ENCODE measurements at places on chromosomes 2 and 18.

DNA sequence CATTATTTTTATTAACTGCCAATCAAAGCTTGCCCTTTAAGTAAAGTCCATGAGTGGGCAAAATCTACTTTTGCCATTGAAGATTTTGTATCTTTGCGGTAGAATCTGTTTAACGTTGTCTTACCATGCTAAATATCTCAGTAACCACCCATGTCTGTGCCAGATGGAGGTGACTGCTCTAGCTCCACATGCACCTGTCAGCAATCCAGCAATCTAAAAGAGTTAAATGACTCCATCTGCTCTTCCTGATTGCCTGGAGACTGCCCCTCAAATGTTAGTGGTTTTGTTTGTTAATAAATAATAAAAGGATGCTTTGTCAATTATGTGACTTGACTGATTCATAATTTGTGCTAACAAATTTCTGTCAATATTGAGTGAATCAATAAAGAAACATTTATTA lies 141.7 kb downstream of the RBM43 start:
- DNase-seq, result no peak

GRCh38 chr2:168490015-168490874 lies 34.2 kb downstream of the CERS6 start:
- no peak for DNase-seq

DNA sequence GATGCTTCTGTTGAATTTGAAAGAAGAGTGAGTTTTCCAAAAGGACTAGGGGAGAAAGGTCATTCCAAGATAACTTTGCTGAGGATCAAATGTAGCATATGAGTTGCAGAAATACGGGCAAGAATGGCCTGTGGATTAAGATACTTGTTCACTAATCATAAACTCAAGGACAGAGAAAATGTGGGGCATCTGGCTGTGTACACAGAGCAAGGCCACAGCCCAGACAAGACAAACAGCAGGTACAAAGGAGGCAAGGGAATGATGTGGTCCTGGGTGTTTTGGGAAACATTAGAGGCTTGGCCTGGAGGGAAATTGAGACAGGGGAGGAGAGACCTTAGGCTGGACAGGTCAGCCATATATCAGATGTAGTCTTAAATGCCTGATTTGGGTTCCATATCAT lies 254.8 kb downstream of the TTC32 start:
- DNase-seq, result no peak

DNA sequence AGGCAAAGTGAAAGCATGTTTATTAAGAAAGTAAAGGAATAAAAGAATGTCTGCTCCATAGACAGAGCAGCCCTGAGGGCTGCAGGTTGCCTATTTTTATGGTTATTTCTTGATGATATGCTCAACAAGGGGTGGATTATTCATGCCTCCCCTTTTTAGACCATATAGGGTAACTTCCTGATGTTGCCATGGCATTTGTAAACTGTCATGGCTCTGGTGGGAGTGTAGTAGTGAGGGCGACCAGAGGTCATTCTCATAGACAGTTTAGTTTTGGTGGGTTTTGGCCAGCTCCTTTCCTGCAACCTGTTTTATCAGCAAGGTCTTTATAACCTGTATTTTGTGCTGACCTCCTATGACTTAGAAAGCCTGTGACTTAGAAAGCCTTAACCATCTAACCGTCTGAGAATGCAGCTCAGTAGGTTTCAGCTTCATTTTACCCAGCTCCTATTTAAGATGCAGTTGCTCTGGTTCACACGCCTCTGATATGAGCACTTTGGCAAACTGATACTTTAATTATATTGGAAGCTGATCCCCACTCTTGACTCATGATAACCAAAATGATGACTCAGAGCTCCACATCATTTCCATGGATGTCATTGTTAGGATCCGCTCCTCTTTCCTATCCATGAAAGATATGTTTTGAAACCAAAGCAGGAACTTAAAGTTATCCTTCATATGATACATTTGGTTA lies 14.5 kb upstream of the ERMN start:
- DNase-seq, result no peak

DNA sequence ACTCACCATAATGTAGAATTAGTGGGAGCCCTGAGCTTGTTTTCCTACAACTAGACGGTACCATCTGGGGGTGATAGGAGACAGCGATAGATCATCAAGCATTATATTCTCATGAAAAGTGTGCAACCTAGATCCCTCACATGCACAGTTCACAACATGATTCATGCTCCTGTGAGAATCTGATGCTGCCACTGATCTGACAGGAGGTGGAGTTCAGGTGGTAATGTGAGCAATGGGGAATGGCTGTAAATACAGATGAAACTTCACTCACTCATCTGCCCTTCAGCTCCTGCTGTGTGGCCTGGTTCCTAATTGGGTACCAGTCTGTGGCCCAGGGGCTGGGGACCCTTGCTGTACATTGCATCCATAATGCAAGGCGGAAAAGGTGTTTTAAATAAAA lies 60.7 kb downstream of the USP34 start:
- DNase-seq, result no peak

GRCh38 chr18:2150566-2150965 lies 420.7 kb downstream of the METTL4 start:
- no peak for DNase-seq

DNA sequence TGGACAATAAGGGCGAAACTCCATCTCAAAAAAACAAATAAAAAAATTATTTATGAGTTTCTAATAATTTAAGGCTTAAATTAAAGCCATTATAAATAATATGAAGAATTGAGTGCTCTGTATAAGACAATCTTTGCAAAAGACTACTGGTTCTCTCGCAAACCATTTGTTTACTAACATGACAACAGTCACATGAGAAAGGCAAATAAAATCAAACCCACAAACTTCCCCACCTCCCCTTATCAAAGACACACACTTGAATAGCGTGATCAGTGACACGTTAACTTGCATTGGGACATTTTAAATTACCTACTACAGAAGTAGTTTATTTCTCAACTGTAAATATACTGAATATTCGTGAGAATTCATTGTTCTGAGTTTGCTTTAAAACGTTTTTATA lies 21.1 kb downstream of the RAB1A start:
- no peak for DNase-seq

- no peak for DNase-seq
Observed at GRCh38 chr2:96873651-96874096, 3.8 kb upstream of the SEMA4C start.

GRCh38 chr2:208265801-208266552 lies at the start of gene PIKFYVE:
TSS of gene PIKFYVE (plus strand) at chr2:208266255. CDS start at chr2:208271520, 5,265 bp downstream.
- peak; percentile 92 for DNase-seq

DNA sequence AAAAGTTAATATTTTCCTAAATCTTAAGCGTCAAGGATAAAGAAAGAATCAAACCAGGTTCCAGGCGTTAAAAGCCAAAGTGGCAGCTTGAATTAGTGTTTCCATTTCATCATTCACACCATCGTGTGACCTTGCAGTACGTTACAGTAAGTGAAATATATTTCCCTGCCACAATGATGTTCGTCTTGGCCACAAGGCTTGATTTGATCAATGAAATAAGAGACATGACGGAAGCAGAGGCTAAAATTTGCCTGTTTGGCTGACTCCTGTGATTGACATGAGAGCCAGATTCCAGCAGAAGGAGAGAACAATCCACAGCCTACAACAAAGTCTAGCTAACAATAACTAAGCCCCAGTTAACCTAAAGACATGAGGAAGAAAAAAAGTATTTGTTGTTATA lies 62.0 kb downstream of the ASXL2 start:
- no peak for DNase-seq

GRCh38 chr2:228344531-228344930 lies 163.0 kb upstream of the SPHKAP start:
- no peak for DNase-seq

GRCh38 chr2:237662671-237663093 lies 35.3 kb downstream of the LRRFIP1 start:
- DNase-seq, result peak; percentile 93

DNA sequence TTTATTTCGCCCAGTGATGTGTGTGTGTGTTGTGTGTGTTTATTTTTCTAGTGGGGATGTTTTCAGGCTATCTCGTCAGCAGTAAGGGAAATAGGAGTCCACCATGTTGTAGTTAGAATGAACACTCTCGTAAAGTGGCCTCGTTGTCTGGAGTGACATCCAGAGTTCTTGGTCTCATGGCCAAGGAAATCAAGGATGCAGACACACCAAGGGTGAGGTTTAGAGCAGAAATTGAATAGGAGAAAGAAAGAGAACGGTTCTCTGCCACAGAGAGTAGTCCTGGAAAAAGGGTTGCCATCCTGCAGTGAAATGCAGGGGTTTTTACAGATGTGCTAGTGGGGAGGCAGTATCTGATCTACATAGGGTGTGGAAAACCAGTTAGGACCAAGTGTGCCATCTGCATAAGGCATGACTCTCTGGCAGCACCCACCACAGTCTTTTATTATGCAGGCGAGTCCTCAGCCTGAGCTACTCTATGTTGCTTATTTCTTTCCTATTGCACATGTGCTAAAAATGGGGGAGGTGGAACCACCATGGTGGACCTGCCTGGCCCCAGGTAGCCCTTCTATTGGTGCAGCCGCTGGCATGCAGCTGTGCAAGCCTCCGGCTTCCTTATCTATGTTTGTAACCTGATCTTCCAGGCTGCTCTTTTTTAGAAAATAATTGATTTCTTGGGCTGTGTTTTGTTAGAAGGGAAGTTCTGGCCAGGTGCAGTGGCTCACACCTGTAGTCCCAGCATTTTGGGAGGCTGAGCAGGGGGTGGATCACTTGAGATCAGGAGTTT lies 23.2 kb downstream of the RALB start:
- no peak for DNase-seq

- no peak for DNase-seq
Observed at GRCh38 chr2:221204699-221205098, 367.4 kb downstream of the EPHA4 start.

DNA sequence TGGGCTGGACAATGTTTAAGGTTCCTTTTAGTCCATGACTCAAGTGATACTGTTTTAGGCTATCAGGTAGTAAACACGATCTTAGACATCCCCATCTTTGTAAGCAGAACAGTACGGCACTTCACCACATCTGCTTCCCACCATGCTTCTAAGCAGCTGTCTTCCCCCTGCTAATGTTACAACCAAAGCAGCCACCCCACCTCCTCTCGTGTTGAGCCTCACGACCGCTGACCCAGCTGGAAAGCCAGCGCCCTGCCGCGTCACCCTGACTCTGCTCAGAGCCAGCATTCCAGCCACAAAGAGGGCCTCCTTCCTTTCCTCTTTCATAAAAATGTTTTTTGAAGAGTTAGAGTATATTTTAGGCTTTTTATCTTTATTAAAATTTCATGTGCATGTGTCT lies 9.4 kb downstream of the MTERF4 start:
- DNase-seq, result no peak

- DNase-seq, result no peak
Observed at GRCh38 chr18:66724664-66725356, 120.9 kb upstream of the CDH19 start.

DNA sequence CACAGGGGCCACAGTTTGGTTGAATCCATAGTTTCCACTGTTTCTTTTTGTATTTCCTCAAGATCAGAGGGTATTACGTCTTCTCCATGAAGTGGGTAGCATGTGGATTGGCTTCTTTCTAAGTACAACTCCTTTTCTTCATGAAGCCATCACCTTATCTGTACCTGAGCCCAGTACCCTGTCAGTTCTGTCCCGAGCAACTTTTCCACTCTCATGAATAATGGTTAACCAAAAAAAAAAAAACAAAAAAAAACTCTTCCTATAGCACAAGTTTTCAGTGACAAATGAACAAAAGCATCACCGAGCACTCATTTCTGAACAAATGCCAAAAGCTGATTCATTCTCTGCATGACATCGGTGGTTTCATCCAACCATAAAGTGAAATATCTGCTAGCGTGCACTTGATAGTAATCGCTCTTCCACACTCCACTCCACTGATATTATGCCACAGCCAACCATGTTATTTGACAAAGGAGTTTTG lies 53.0 kb upstream of the CCDC150 start:
- peak; percentile 47 for DNase-seq

DNA sequence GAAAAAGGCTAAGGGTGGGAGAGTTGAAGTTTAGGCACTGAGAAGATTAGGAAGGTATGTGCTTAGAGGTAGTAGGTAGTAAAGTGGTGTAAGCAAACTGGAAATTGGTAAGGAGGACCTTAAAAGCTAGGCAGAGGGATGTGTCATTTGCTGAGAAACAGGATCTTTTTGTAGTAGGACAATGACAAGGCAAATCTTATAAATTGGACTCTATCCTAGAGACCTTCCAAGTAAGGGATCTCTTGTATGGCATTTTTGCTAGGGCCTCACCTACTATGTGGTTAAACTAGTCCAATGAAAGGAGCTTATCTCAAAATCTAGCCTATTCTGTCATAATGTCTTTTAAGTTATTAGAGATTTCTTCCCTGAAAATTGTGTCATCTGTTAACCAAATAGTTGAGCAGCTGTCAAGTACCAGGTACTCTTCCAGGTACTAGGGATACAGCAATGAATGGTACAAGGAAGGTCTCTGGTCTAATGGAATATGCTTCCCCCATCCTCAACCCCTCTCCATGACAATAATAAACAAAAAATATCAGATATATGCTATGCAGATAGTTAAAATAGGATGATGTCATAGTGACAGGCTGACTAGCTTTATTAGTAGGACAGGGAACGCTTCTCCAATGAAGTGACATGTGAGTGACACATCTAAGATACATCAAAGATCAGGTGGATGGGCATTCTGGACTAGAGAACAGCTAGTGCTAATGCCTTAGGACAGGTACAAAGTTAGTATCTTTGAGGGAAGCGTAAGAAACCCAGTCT lies 17.7 kb downstream of the RIOK3 start:
- no peak for DNase-seq

- no peak for DNase-seq
Observed at GRCh38 chr2:232569541-232569940, 19.1 kb downstream of the EIF4E2 start.

- DNase-seq, result no peak
Observed at GRCh38 chr18:42053188-42053781, 98.3 kb downstream of the PIK3C3 start.

GRCh38 chr2:37507051-37507410 lies 162.6 kb downstream of the QPCT start:
- DNase-seq, result no peak

DNA sequence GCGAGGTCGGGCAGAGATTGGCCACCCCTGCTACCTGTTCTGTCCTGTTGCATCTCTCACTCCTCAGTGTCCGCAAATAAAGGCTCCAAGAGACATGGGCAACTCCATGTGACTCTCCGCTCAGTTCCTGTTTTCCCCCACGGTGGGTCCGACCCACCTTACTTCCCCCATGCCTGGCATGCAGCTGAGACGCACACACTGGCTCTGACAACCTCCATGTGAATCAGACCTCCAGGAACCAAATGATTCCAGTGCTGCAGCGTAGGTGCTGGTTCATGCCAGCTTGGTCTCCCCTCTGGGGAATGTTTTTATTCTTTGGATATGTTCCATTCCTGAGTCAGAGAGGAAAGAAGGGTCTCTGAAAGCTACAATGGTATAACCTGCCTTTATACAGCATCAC lies 221.5 kb downstream of the SH3RF3 start:
- DNase-seq, result no peak

- DNase-seq, result no peak
Observed at GRCh38 chr18:49858309-49859020, 45.1 kb upstream of the ACAA2 start.

Measured in BJ (cell line).